Left cardiac atrium (tissue), 4 donors: ENCODE measurements at places on chromosomes 4 and X. TPM values are rescaled to one million over a fixed set of nuclear protein-coding genes. Genes with fewer than 3 reads are reported as not detected.

DNA sequence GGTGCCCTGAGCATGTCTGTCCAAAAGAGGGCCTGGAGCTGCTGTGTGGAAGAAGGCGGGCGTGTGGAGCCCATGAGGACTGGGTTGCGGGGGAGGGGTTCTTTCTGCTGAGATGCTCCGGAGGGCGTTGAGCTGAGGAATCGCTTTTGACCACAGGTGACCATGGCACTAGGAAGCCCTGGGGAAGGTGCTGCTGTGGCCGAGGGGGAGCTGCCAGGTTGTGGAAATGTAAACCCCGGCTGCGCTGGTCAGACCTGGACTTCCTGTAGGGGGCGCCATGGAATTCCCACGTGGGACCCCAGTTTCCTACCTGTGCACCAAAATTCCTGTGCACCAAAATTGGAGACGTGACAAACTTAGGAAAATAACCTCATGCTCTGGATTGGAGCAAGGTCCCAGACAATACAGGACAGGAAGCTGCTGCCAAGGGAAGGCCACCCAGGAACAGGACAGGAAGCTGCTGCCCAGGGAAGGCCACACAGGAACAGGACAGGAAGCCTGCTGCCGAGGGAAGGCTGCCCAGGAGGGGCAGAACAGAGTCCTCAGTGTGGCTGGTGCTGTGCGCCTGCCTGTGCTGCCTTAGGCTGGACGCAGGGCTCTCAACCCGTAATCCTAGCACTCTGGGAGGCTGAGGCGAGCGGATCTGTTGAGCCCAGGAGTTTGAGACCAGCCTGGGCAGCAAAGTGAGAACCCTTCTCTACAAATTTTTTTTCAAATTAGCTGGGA is 28.4 kb upstream of the UVSSA start:
- DNase-seq = peak; percentile 19

DNA sequence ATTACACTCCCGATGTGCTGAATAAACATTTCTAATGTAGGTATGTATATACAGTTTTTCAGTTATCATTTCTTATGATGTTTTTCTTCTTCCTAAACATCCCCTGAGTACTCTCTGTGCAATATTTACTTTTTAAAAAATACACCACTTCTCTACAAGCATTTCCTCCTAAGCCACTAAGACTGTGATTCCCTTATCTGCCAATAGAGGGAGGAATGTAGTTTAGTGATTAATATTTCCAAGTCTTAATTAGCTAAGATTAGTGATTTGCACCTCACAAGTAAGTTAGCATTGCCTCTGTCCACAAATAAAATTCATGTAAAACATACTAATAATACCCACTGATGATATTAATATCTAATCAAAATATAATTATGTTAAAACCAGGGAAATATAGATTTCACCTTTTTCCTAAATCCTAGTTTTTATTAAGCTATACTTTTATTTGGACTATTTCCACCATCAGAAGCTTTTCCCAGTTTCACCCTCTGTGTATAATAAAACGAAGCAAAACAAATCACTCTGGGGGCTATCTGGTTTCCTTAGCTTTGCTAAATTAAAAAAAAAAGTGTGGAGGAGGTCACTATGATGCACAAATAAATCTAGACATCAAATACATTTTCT is 909.1 kb downstream of the FAT4 start:
- no peak for DNase-seq

- DNase-seq = no peak
Observed at GRCh38 chr4:39319676-39320075, 46.5 kb downstream of the RFC1 start.

GRCh38 chr4:90226734-90227133 is 99.5 kb downstream of the CCSER1 start:
- no peak for DNase-seq

Gene PFKFB1
- 0.71 TPM for total RNA-seq

- DNase-seq = no peak
Observed at GRCh38 chr4:88965053-88965452, 91.9 kb downstream of the FAM13A start.

Gene BEND2
- total RNA-seq = not detected

- no peak for DNase-seq
Observed at GRCh38 chr4:187268940-187269339, 545.3 kb upstream of the FAT1 start.

Gene KLHL2
- 14.3 TPM for total RNA-seq

DNA sequence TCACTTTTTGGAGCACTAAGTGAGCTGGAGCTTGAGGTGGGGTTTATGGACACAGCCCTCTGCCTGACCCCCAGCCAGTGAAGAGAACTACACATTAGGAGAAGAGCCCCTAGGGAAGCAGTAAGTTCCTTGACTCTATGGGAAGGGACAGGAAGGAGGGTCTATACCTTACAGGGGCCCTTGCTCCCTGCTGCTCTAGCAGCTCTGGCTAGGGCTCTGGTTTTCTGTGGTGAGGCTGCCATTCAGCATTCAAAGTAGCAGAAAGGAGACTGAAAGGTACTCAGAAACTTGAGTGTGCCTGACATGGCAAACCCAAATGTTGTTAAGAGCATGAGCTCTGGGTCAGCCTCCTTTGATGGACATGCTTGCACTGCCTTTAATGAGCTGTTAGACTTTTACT is 144.0 kb upstream of the KIT start:
- DNase-seq = no peak

- peak; percentile 74 for DNase-seq
Observed at GRCh38 chr4:2793586-2794485, 951 bp downstream of the SH3BP2 start.

Gene UBE2K
- total RNA-seq = 60.9 TPM
